ENCODE measurements at places on chromosomes 5 and 9.

DNA sequence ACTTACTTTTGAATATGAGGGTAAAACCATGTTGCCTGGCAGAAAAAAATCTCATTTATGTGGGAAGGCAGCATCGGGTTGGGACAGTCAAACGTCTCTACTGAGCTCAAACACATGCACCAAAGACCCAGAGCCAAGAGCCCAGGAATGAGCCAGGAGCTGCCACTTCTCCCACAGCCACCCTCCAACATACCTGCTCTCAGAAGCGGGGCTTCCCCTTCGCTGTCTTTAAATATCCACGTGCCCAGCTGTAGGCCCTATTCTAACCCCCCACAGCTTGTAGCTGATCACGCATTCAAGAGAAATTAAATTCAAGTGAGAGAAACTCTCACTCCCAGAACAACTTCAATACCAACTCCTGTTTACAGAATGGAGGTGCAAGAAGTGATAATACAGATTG is 42.6 kb upstream of the MAP3K1 start:
- no peak for DNase-seq

GRCh38 chr9:86842573-86842972 is 104.7 kb downstream of the GAS1 start:
- DNase-seq: no peak

DNA sequence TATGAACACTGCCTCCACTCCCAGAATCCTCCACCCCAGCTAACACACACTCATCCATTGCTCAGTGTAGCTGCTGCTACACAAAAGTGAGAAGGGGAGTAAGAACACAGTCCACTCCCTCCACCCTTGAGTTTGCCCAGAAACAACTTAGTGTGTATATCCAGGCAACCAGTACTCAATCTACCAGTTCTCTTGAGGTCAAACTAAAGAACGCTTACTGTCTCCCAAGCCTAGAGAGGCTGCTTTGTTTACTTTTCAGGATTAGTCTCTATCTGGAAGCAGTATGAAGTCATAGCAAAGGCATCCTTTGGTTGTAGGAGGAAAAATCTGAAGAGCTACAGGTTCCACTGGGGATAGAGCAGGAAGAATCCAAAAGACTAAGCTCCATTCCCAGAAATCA is 296.3 kb downstream of the KCNN2 start:
- no peak for DNase-seq

- DNase-seq: no peak
These were observed 13.5 kb upstream of the PDZD2 start for GRCh38 chr5:31625394-31625793.

GRCh38 chr9:2601785-2602378 is 19.7 kb upstream of the VLDLR start:
- no peak for DNase-seq

GRCh38 chr5:14781106-14781505 is 90.5 kb downstream of the ANKH start:
- DNase-seq: no peak

- DNase-seq: no peak
These were observed 384.1 kb downstream of the DMRT2 start for GRCh38 chr9:1434052-1434767.

DNA sequence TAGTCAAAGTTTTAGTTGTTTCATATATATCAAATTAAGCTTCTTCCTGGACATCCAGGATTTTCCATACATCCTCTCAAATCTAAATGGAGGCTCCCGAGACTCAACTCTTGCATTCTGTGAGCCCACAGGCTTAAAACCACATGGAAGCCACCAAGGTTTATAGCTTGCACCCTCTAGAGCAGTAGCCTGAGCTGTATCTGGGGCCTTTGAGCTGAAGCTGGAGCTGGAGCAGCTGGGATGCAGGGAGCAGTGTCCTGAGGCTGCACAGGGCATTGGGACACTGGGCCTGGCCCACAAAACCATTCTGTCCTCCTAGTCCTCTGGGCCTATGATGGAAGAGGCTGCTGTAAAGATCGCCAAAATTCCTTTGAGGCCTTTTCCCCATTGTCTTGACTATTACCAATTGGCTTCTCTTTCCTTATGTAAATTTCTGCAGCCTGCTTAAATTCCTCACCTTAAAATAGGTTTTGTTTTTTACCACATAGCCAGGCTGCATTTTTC is 151.0 kb downstream of the COX7C start:
- no peak for DNase-seq

DNA sequence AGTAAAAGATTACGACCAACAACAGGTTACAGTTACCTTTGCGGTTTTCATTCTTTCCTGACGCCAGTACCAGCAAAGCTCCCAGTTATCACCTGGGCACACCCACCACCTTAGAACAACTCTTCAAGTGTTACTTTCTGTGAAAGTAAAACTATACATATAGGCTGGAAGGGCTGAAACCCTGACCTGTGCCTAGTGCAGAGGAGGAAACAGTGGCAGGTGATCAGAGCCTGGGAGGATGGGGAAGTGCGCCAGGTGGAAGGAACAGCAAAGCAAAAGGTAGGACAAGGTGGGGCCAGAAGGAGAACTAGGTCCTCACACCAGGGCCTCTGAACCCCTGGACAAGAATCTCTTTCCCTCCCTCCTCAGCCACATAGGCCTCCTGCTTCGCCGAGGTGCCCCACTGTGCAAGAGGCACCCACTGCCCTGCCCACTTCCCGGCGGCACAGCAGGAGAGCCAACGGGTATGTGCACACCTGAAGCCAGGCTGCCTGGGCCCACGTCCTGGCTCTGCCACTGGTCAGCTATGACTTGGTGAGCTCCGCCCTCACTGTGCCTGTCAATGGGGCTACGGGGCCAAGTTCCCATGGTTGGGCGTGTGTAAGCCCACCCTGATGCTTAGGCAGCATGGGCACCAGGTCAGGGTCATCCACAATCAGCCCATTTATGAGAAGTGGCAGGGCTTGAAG is 26.9 kb downstream of the BICD2 start:
- no peak for DNase-seq

DNA sequence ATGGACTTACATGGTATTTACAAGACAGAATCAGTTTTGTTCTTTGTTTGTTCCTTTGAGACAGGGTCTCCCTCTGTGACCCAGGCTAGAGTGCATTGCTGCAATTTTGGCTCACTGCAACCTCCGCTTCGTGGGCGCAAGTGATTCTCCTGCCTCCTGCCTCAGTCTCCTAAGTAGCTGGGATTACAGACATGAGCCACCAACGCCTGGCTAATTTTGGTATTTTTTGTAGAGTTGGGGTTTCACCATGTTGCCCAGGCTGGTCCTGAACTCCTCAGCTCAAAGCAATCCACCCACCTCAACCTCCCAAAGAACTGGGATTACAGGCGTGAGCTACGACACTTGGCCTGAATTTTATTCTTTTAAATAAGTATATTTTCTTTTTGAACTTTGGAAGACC is 27.6 kb downstream of the RAB24 start:
- DNase-seq: no peak

GRCh38 chr5:67773411-67774266 is 441.9 kb upstream of the PIK3R1 start:
- DNase-seq: no peak

DNA sequence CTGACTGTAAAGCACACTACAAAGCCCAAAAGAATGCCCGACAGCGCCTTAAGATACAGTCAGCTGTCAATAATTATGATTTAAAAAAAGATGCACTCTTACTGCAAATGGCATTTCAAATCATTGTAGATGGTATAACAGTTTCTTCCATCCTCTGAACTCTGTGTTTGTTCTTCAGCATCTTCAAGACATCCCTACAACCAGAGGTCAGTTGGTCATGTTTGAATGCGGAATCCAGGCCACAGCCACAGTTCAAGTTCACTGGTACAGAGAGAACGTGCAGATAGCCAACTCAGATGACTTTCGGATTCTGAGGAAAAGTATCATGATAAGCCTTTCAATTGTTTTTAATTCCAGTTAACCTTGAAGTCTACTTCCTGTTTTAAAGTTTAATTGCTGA is 8.7 kb upstream of the MYOT start:
- DNase-seq: no peak

GRCh38 chr5:174221946-174222345 is 176.4 kb downstream of the NSG2 start:
- DNase-seq: no peak

DNA sequence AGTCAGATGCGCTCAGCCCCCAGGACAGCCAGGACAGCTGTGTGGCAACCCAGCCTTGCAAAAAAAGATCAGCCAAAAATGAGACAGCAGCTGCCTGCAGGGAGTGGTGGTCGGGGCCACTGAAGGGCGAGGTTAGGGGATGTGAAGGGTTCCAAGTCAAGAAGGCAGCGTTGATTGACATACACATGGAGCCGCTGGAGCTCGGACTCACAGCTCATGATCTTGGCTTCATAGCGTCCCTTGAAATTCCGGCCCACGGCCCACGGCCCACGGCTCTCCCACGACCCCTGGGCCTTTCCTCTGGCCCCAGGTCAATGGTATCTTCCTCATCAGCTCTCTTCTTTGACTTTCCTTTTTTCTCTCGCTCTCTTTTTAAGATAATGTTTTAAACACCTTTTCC is 390.0 kb upstream of the IRX4 start:
- no peak for DNase-seq

DNA sequence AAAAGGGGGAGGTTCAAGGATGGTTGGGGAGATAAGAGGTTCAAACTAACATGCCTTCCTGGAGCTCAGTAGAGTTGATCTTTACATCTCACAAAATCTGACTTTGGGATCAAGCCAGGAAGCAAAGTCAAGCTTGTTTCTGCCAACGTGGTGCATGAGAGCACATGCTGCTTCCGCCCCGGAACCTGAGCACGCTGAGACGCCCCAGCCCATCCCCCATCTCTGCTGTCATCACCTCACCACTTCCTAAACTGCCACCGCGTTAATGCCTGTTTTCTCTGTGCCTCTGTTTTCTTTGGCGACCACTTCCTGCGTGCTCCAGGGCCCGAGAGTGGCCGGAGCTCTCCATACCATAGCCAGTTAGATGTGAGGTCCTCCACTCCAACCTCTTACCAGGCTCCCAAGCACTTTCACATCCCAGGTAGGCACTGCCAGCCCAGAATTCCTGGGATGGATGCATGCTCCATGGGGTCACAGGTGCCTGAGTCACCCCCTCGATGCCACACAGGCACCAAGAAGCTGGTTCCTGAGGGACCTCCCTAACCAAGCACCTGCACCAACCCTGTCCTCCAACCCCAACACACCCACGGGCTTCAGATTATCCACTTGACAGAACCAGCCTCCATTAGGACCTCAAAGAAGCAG is 31.2 kb upstream of the AFAP1L1 start:
- peak; percentile 69 for DNase-seq

GRCh38 chr5:158174918-158175851 is 316.2 kb upstream of the CLINT1 start:
- DNase-seq: peak; percentile 36

- no peak for DNase-seq
These were observed 48.2 kb downstream of the ADAMTS12 start for GRCh38 chr5:33843579-33843978.

GRCh38 chr9:126508171-126508591 is 105.5 kb upstream of the LMX1B start:
- no peak for DNase-seq

DNA sequence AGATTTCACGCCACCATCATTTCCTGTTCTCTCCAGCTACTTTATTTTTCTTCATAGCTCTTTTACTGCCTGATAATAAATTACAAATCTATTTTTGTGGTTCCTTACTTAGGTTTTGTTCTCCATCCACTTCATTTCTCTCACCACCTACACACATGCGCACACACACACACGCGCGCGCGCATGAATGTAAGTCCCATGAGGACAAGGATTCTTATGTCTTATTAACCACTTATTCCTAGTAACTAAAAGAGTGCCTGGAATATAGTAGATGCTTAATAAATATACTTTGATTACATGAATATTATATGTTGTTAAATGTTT is 116.5 kb downstream of the TRPM6 start:
- no peak for DNase-seq

DNA sequence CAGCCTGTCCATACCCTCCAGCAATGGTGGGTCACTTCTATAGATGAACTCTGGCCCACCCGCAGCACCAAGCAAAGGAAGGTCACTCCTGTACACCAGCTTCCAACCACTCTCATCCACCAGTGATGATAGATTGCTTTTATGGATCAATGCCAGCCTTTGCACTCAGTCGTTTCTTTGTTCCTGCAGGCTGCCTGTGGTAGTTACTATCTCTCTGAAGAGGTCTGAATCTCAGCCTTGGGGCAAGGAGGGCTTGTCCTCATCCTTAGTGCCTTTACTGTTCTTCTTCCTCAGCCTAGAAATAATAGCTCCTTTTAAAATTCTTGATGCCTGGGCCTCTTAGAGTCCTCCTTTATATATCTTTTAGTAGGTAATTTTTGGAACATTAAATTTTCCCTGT is 100.8 kb downstream of the TMC1 start:
- no peak for DNase-seq

DNA sequence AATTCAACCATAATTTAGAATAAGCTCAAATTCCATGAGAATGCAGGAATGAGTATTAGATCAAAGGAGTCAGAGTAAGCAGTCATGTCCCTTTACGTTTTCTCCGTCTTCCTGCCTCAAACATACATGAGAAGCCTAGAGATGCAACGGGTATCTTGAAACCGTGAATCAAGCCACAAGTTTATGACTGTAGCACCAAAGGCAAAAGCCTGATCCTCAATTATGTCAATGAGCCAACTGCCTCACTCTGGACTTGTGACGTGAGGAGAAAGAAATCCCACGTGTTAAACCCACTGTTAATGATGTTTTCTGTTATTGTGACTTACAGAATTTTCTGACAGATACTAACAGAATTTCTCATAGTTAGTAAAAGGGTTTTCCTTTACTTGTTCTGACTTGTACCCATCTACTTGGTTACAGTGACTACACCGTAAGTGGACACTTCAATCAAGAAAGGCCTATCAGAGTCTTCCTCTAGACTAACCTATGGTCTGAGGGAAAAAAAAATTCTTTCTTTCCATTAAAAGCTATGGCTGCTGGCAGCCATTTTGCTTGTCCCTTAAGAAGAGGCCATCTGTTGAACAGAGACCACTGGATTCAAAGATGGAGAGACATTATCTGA is 35.3 kb upstream of the HK3 start:
- no peak for DNase-seq

DNA sequence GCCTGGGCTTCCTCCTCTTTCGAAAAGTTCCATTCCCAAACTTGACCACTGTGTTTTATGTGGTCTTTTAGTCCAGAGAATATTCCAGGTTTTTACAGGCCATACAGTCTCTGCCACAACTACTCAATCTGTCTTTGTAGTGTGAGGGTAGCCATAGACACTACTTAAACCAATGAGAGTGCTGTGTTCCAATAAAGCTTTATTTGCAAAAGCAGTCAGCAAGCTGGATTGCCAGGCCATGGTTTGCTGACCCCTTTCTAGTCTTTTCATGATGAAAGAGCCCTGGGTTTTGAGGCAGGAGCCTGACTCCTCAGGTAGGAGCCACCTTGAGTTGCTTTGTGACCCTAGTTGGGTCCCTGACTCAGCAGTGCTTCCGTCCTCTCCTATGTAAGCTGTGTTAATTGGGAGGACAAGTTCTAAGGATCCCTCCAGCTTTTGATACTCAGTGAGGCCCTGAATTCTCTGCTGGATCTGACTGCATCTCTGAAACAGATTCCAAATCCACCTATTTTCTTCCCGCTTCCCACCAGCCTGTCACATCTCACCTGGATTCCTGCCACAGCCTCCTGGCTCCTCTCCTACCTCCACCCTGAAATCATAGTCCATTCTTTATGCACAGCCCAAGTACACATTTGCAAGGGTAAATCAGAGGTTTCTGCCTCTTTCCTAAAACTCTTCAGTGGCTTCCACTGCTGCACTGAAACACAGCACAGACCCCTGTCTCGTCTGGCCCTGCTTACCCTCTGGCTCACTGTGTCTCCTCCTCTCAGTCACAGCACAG is 13.5 kb downstream of the GALNT10 start:
- DNase-seq: no peak

- no peak for DNase-seq
These were observed 193.3 kb downstream of the LURAP1L start for GRCh38 chr9:12968093-12968492.
